Pancreas (tissue), 10 donors: ENCODE measurements at places on chromosomes 6 and 20. TPM values are rescaled to one million over a fixed set of nuclear protein-coding genes. Genes with fewer than 3 reads are reported as not detected.

RIMS1 gene
- 0.27 TPM for polyA plus RNA-seq

EPHA7 gene
- polyA plus RNA-seq: 0.07 TPM

MYL9 gene
- polyA plus RNA-seq: 122 TPM

NOTCH4 gene
- 27.4 TPM for polyA plus RNA-seq

CLPSL2 gene
- polyA plus RNA-seq: 0.61 TPM

DCBLD1 gene
- polyA plus RNA-seq: 4.8 TPM

LY86 gene
- 0.38 TPM for polyA plus RNA-seq

PSMB9 gene
- 8.3 TPM for polyA plus RNA-seq

TOX2 gene
- 2.3 TPM for polyA plus RNA-seq

FOXC1 gene
- polyA plus RNA-seq: 0.99 TPM

CNR1 gene
- 0.96 TPM for polyA plus RNA-seq

WFDC12 gene
- not detected for polyA plus RNA-seq

DEFB124 gene
- not detected for polyA plus RNA-seq

MYLK2 gene
- polyA plus RNA-seq: 4.8 TPM

GSTA3 gene
- not detected for polyA plus RNA-seq

SLC2A10 gene
- 10.9 TPM for polyA plus RNA-seq

ADGB gene
- polyA plus RNA-seq: not detected

SMIM28 gene
- not detected for polyA plus RNA-seq

OOEP gene
- not detected for polyA plus RNA-seq

SLC22A16 gene
- polyA plus RNA-seq: 0.26 TPM

MRPS10 gene
- polyA plus RNA-seq: 12.4 TPM

KIAA1755 gene
- 1.7 TPM for polyA plus RNA-seq

C6orf58 gene
- polyA plus RNA-seq: 0.45 TPM

TPBG gene
- polyA plus RNA-seq: 6.5 TPM

PPP1R10 gene
- 25.1 TPM for polyA plus RNA-seq

IL20RA gene
- polyA plus RNA-seq: 22.2 TPM

SIRPD gene
- not detected for polyA plus RNA-seq

MYB gene
- not detected for polyA plus RNA-seq

PARD6B gene
- polyA plus RNA-seq: 3.1 TPM

GSTA2 gene
- 26.0 TPM for polyA plus RNA-seq

FRMD1 gene
- polyA plus RNA-seq: 0.02 TPM

PRSS16 gene
- 17.6 TPM for polyA plus RNA-seq

LIN28B gene
- not detected for polyA plus RNA-seq

KIAA0408 gene
- polyA plus RNA-seq: 4.9 TPM

XKR7 gene
- polyA plus RNA-seq: 1.2 TPM

SLC26A8 gene
- polyA plus RNA-seq: 0.11 TPM

SPO11 gene
- polyA plus RNA-seq: not detected

VARS1 gene
- polyA plus RNA-seq: 35.3 TPM

AGER gene
- polyA plus RNA-seq: 20.6 TPM

ZNF311 gene
- polyA plus RNA-seq: 0.92 TPM

FAM209B gene
- 2.0 TPM for polyA plus RNA-seq

ELMO2 gene
- polyA plus RNA-seq: 18.1 TPM

SLC22A23 gene
- polyA plus RNA-seq: 4.9 TPM

NANP gene
- 1.0 TPM for polyA plus RNA-seq

LY6G5C gene
- 2.5 TPM for polyA plus RNA-seq

LY6G6F gene
- polyA plus RNA-seq: not detected

CSTF1 gene
- polyA plus RNA-seq: 4.5 TPM

EDN3 gene
- 55.3 TPM for polyA plus RNA-seq

ULBP1 gene
- 0.02 TPM for polyA plus RNA-seq

CCNC gene
- polyA plus RNA-seq: 36.5 TPM

SCRT2 gene
- polyA plus RNA-seq: 0.19 TPM

TMEM244 gene
- not detected for polyA plus RNA-seq

RALGAPB gene
- 6.5 TPM for polyA plus RNA-seq

SALL4 gene
- polyA plus RNA-seq: 3.0 TPM

PKIB gene
- 21.1 TPM for polyA plus RNA-seq

MAP3K7 gene
- polyA plus RNA-seq: 5.9 TPM
